A549 treated with Mapracorat at 1 μM for 4 hours (cell line): ENCODE measurements at places on chromosomes 5 and 9. TPM values are rescaled to one million over a fixed set of nuclear protein-coding genes. Genes with fewer than 3 reads are reported as not detected.

Gene COQ4
- total RNA-seq = 52.3 to 65.2 TPM (median 57.5 TPM) in 5 replicates

Gene GLRA1
- not detected in 5 replicates for total RNA-seq

Gene IFNB1
- total RNA-seq = not detected in 5 replicates

Gene PFN3
- total RNA-seq = not detected in 5 replicates

Gene ENTPD8
- 0.10 to 0.30 TPM (median 0.27 TPM) in 5 replicates for total RNA-seq

Gene SLC1A3
- total RNA-seq = 0.05 to 0.27 TPM in 2 of 5 replicates, not detected in the others

Gene ZBTB5
- 6.4 to 8.4 TPM (median 7.7 TPM) in 5 replicates for total RNA-seq

Gene CNTFR
- 0.13 to 0.15 TPM (median 0.14 TPM) in 3 of 5 replicates, not detected in the others for total RNA-seq

Gene SPATA31D4
- total RNA-seq = not detected in 5 replicates

Gene CATSPER3
- total RNA-seq = 0.22 to 0.41 TPM (median 0.37 TPM) in 5 replicates

Gene KCNN2
- 0.08 to 0.15 TPM (median 0.11 TPM) in 4 of 5 replicates, not detected in the other for total RNA-seq

Gene ZNF189
- 6.8 to 9.4 TPM (median 6.9 TPM) in 5 replicates for total RNA-seq

Gene FSTL4
- total RNA-seq = 3.3 to 5.3 TPM (median 3.8 TPM) in 5 replicates

Gene GRM6
- total RNA-seq = not detected in 5 replicates

Gene PRRC2B
- total RNA-seq = 44.1 to 78.1 TPM (median 65.1 TPM) in 5 replicates

Gene FOXD4L5
- 0.05 TPM in 1 of 5 replicates, not detected in the others for total RNA-seq

Gene CCL27
- 0.28 TPM in 1 of 5 replicates, not detected in the others for total RNA-seq

Gene DRD1
- 0.08 to 0.18 TPM (median 0.15 TPM) in 5 replicates for total RNA-seq

Gene SLC23A1
- 1.1 to 1.8 TPM (median 1.3 TPM) in 5 replicates for total RNA-seq

Gene SOX30
- not detected in 5 replicates for total RNA-seq

Gene CDC20B
- total RNA-seq = 0.07 to 0.09 TPM (median 0.09 TPM) in 4 of 5 replicates, not detected in the other

Gene RMND5B
- 21.1 to 30.3 TPM (median 30.1 TPM) in 5 replicates for total RNA-seq

Gene AK8
- 1.1 to 1.7 TPM (median 1.5 TPM) in 5 replicates for total RNA-seq

Gene OSMR
- 50.3 to 72.5 TPM (median 65.5 TPM) in 5 replicates for total RNA-seq

Gene SPINK4
- total RNA-seq = not detected in 5 replicates

Gene ANKRA2
- total RNA-seq = 8.9 to 12.6 TPM (median 10.9 TPM) in 5 replicates

Gene LIX1
- total RNA-seq = not detected in 5 replicates

Gene PCDHGA3
- not detected in 5 replicates for total RNA-seq

Gene MIER3
- 7.2 to 12.4 TPM (median 10.6 TPM) in 5 replicates for total RNA-seq

Gene CFAP157
- total RNA-seq = 0.07 TPM in 1 of 5 replicates, not detected in the others

Gene HMMR
- 21.3 to 28.0 TPM (median 25.2 TPM) in 5 replicates for total RNA-seq

Gene SGCD
- 3.4 to 4.8 TPM (median 4.6 TPM) in 5 replicates for total RNA-seq

Gene DNAI1
- 0.23 to 0.64 TPM (median 0.45 TPM) in 4 of 5 replicates, not detected in the other for total RNA-seq

Gene RBM18
- 18.1 to 23.5 TPM (median 21.7 TPM) in 5 replicates for total RNA-seq

Gene TAF11L5
- not detected in 5 replicates for total RNA-seq

Gene FASTKD3
- 14.0 to 15.4 TPM (median 15.0 TPM) in 5 replicates for total RNA-seq

Gene GARIN3
- total RNA-seq = not detected in 5 replicates

Gene IER5L
- total RNA-seq = 22.8 to 51.5 TPM (median 47.4 TPM) in 5 replicates

Gene FOXD4
- total RNA-seq = 0.26 to 0.46 TPM (median 0.42 TPM) in 5 replicates

Gene KIF12
- total RNA-seq = 2.0 to 2.6 TPM (median 2.2 TPM) in 5 replicates

Gene PDZD2
- 0.10 to 0.76 TPM (median 0.29 TPM) in 5 replicates for total RNA-seq

Gene AQP7
- total RNA-seq = 0.27 to 0.59 TPM (median 0.34 TPM) in 5 replicates

Gene POLR3G
- total RNA-seq = 12.6 to 17.2 TPM (median 16.5 TPM) in 5 replicates

Gene TAF11L4
- not detected in 5 replicates for total RNA-seq

Gene SELENOP
- total RNA-seq = 0.15 to 0.28 TPM (median 0.25 TPM) in 3 of 5 replicates, not detected in the others

Gene NR5A1
- 0.06 to 0.23 TPM (median 0.15 TPM) in 3 of 5 replicates, not detected in the others for total RNA-seq

Gene TICAM2
- 0.93 to 1.6 TPM (median 1.1 TPM) in 5 replicates for total RNA-seq

Gene LRRTM2
- not detected in 5 replicates for total RNA-seq

Gene ERP44
- total RNA-seq = 14.3 to 15.4 TPM (median 15.1 TPM) in 5 replicates

Gene PHF24
- total RNA-seq = 0.07 to 0.42 TPM (median 0.24 TPM) in 5 replicates
